Gastroesophageal sphincter (tissue), 4 donors: ENCODE measurements at places on chromosomes 3 and 15.

- no peak for ATAC-seq
Measured at GRCh38 chr3:196868297-196868661, 559 bp downstream of the SENP5 start.

DNA sequence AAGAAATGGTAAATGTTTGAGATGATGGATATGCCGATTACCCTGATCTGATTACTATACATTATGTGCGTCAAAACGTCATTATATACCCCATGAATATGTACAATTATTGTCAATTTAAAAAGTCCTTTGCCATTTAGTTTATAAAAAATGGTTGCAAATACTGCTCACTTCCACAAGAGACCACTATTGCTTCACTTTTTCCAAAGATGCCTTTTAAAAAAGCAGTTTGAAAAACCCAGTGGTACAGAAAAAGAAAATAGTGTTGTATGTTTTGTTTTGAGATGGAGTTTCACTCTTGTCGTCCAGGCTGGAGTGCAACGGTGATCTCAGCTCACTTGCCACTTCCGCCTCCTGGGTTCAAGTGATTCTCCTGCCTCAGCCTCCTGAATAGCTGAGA lies 39.3 kb downstream of the EDEM1 start:
- no peak for ATAC-seq

DNA sequence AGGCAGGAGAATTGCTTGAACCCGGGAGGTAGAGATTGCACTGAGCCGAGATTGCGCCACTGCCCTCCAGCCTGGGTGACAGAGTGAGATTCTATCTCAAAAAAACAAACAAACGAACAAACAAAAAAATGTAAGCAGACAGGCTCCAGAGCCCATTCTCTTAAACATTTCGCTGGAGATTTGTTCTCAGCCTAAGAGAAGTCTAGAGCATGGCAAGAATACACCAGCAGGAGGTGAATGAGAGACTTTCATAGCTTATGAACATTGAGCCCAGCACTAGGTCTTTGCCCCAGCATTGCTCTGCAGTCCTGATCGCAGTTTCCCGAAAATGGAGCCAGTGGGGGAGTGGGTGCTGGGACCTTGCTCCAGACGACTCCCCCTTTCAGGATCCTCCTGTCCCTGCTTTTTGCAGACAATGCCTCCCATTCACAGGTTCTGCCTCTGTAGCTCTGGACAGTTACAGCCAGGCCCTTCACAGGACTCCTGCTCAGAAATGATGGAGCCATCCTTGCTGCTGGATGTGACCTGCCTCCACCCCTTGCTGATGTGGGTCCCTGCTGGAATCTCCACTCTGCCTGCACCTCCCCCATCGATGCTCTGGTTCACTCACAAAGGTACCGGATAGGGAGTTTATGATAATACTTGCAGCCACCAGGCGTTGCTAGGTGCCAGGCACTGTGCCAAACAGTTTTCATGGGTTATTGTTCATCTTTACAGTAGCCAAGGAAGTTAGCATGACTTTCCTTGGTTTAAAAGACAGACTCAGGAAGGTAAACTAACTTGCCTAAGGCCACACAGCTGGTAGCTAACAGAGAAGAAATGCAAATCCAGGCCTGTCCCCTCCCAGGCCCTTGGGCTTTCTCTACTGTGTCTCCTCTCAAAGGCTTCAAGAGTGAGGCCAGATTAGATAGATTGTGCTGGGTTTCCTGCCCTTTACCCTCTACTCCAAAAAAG lies 329.7 kb upstream of the TLE3 start:
- ATAC-seq: no peak

DNA sequence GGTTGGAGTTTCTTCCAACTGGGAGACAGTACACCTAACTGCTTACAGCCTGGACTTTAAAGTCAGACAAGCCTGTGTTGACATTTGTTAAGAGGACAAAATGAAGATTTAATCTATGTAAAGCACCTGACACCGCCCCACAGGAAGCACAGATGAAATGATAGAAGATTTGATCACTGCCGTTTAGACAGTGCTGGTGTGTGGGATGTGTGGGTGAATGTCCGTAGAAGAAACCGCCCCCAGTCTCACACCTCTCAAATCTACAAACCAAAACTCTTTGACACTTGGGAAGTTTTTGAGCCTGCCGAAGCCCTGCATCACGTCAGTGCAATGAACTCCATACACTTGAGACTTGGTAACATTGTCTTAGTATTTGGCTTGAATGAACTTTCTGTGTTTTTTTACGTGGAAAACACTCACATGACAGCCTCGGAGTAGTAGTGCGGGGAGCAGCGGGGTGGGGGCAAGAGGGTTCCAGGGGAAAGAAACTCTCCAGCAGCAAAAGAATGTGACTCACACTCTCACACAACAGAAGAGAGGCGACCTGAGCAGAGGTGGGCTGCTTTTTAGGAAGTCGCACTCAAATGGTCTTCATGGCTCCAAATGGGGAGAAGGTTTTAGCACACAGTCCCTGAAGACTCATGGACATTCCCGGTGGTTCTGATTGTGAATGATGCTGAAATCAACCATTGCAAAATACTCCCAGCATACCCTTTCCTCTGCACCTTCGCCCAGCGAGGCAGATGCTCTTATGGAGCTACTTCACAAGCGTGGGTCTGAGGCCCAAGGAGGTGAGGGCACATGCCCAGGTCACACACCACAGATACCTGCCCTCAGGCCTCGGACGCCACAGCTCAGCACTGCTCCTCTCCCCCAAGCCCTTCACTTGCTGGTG lies 79.2 kb downstream of the SRGAP3 start:
- ATAC-seq: no peak

GRCh38 chr3:175735866-175736265 lies 876.7 kb downstream of the NAALADL2 start:
- ATAC-seq: no peak

DNA sequence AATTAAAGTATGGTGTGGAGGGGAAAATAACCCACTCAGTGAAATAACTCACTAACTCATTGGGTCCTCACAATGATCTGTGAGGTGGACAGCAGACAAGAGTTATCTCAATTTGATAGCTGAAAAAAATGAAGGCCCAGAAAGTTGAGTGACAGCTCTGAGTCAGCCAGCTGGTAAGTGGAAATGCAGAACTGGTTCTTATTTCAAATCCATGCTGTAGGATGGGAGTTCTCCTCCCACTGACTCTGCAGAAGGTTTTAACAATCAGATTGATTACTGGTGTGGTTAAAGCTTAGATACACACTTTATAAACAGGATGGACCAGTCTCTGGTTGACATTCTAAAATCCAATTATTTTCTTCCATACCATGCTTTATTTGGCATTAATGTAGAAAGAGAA lies 87.0 kb upstream of the LMOD3 start:
- no peak for ATAC-seq

DNA sequence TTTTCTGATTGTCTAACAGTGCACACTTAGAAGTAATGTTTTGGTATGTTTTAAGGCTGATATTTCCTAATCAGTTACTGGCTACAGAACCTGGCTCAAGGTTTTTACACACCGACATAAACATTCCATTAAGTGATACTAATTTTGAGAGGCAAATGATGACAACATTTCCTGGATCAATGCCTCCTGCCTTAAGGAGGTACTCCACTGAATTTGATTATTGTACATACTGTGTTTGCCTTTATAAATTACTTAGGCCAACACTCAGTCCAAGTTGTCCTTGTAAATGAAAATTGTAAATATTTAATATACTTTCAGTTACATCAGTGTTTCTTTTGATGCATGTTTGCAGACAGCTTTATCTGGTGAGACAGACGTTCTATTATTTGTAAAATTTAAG lies 24.2 kb upstream of the LXN start:
- no peak for ATAC-seq

GRCh38 chr3:18591120-18591519 lies 166.0 kb upstream of the SATB1 start:
- ATAC-seq: no peak

DNA sequence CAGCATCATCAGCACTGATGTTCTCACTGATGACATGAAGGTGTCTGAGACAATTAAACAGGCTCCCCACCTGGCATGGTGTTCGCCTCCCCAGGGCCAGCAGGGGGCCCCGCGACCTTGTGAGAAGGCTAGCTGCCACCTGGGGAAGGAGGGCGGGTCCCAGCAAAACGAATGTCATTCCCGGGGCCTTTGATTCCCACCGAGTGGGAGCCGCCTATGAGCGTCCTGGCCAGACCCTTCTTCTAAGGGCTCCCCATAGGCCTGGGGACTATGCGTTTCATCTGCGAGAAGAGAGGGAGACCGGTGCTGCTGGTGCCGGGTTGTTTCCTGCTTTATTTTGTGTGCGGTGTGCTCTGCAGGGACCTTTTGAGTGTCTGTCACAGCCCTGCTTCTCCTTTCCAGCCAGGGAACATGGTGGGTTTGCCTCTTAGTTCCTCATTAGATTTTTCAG lies 20.5 kb upstream of the MINDY4B start:
- no peak for ATAC-seq

DNA sequence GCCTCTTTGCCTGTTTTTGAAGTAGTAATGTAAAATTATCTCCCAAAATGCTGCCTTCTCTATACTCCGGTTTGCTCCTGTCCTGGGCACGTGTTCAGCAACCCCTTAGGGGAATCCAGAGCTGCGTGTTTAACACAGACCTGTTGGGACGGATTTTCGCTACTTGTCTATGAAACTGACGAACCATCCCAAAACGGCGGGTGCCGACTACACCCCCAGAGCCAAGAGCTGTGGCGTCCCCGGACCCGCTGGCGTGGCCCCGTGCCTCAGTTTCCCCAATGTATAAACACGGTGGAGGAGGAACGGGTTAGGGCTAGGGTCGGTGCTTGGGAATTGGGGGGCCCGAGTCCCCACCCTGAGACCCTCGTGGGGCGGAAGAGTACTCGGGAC lies 473 bp downstream of the FHIT start:
- ATAC-seq: no peak

DNA sequence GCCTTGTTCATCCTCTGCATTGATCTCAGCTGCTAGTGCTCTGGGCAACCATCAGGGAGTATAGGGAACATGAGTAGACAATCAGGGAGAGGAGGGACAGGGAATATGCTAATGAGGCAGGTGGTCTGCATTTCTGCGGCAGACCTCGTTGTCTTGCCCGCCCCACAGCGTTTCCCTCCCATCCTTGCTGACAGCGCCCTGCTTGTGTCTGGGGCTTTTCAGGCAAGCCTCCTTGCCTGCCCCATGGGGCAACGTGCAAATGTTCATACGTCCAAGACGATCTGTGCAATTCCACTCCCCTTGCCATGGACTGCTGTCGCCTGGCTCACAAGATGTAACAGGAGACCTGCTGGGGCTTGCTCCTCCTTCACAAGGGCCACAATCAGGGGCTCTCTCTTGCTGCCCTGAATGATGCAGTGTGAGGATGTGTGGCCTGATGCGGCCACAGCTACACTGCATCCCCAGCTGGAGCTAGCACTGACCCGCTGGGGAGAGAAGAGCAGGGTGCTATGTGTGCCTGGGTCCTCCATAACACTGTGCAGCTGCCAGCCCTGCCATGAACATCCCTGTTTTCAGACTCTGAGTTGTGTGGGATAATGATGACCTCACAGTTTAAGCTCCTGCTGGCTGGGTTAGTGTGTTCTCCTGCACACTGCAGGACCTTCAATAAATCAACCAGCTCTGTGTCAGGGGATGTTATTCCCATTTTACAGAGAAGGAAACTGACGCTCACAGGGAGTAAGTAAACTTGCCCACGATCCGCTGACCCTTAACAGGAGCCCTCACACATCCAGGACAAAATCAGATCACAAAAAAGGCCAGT lies 211.3 kb downstream of the KLF13 start:
- ATAC-seq: no peak

DNA sequence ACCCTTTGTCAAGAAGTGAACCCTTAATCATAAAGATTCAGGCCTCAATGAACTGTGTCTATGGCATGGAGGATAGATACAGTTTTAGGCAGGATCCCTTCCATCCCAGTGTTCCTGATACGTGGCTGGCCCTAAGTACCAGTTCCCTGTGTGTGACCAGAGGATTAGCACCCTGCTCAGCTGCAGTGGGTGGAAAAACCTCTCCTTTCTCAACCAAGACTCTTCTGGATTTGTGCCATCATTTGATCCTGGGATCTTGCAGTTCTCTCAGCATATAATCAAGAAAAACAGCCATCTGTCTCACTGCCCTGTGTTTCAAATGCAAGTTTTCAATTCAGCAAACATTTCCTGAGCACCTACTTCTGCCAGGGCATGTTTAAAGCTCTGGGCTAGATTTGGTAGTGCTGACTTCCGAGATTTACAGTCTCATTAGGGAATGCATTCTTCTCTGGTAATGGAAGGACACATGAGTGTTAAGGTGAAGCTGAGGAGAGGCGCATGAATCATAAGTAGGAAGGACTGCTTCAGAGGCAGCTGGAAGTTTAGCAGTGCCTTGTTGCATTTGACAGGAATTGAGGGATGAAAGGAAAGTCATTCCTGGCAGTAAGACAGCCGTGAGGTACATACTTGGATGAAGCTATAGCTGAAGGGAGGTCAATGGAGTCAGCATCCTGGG lies 388.3 kb downstream of the MFSD1 start:
- ATAC-seq: no peak

- no peak for ATAC-seq
Measured at GRCh38 chr3:57234613-57235575, 7.4 kb downstream of the APPL1 start.
